Smooth muscle cell of the brain vasculature (primary cell): ENCODE measurements at places on chromosomes 13 and 19.

DNA sequence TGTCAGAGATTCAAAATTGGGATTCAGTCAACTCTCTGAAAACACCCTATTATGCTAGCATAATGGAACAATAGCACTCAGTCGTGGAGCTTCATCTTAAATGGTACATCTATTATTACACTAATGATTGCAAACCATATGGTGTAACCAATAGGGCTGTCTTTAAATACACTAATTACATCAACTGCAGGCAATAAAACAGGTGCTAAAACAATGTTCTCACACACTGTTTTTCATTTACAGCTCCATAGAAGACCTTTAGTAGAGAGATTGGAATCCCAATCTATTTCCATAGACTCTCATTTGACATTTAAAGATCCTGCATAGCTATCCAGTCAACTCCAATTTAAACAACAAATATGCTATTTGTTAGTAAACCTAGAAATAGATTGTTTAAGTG is 1917.4 kb downstream of the OLFM4 start:
- DNase-seq: no peak

DNA sequence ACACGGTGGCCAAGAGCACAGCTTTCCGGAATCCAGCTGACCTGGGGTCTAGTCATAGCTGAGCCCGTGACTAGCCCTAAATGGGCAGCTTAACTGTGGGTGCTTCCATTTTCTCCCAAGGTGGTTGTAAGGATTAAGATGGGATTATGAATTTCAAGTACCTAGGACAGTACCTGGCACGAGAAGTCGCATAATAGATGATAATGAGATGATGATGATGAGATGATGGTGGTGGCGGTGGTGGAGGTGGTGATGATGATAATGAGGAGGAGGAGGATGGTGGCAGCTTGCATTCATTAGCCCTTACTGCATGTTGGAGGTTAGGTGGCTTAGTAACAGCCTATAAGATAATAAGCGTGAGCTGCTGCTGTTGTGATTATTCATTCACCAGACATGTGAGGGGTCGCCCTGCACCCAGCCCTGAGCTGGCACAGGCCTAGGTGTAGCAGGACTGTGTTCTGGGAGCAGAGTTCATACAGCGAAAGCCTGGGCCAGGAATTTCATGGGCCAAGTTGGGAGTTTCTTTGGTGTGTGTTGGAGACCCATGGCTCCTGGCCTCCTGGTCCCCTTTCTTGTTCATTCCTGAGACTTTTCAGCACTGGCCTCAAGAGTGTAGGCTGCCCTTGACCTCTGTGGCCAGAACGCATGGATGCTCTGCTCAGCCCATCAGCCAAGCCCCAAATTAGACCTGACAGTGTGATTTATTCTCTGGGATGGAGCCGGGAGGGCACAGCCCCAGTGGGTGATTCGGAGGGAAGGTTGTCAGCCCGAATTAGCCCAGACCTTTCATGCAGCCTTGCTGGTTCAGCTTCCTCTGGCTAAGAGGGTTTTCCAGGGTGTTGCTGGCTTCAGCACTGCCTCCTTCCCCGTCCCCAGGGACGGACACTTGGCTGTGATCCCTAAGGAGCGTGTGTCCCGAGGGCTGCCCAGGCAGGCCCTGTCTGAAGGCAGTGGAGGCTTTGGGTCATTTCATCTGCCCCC is 128.8 kb downstream of the SIPA1L3 start:
- DNase-seq: no peak

GRCh38 chr19:31957711-31958110 is 387.7 kb upstream of the ZNF507 start:
- DNase-seq: no peak

DNA sequence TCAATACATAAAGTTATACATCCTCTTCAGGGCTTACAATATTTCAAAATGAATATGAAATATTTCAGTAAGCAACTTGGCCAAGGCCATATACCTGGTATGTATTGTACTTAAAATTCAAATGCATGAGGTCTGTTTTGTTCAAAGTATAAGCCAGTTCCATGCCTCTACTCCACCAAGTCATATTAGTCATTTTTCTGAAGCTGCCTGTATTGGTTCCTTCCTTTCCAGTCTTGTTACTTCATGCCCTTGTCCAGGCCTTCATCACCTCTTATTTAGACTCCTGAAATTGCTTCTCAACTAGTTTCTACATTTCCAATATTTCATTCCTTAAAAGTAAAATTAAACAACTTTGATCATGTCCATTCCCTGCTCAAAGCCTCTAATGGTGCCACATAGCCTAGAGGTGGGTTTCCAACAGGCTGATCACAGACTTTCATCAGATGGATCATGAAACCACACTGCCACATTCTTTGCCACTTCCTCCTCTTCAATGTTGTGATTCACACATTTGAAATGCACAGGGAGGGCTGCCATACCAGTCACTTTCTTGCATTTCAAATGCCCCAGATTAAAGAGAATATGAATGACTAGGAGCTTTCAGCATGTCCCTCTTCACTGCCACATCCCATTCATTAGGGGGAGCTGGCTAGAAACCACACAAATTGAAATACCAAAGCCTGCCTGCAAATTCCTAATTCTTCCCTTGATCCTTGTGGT is 424.1 kb upstream of the DACH1 start:
- DNase-seq: no peak

GRCh38 chr13:48400850-48401291 is 12.0 kb downstream of the LPAR6 start:
- DNase-seq: no peak
